G401 (cell line): ENCODE measurements at places on chromosomes 7 and 10. TPM values are rescaled to one million over a fixed set of nuclear protein-coding genes. Genes with fewer than 3 reads are reported as not detected.

- no peak for DNase-seq
Measured at GRCh38 chr7:139647814-139648390, 124.4 kb downstream of the CLEC2L start.

DNA sequence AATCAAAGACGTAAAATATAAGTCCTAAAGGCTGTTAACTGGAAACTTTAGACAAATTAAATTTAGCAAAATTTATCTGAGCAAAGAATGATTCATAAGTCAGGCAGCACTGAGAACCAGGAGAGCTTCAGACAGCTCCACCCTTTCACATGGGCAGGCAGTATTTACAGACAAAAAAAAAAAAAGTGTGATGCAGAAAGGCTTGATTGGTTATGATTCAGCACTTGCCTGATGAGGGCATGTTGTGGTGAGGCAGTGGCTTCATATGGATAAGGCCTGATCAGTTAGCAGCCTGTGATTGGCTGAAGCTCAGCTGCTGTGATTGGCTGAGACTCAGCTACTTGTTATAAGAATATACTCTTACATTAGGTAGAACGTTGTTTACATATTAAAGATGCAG, 495.4 kb upstream of the POM121L12 start:
- DNase-seq: no peak

- DNase-seq: peak; percentile 65
Measured at GRCh38 chr10:43137717-43138020, 576 bp upstream of the CSGALNACT2 start.

- DNase-seq: no peak
Measured at GRCh38 chr7:137545059-137545716, 201.7 kb upstream of the PTN start.

DNA sequence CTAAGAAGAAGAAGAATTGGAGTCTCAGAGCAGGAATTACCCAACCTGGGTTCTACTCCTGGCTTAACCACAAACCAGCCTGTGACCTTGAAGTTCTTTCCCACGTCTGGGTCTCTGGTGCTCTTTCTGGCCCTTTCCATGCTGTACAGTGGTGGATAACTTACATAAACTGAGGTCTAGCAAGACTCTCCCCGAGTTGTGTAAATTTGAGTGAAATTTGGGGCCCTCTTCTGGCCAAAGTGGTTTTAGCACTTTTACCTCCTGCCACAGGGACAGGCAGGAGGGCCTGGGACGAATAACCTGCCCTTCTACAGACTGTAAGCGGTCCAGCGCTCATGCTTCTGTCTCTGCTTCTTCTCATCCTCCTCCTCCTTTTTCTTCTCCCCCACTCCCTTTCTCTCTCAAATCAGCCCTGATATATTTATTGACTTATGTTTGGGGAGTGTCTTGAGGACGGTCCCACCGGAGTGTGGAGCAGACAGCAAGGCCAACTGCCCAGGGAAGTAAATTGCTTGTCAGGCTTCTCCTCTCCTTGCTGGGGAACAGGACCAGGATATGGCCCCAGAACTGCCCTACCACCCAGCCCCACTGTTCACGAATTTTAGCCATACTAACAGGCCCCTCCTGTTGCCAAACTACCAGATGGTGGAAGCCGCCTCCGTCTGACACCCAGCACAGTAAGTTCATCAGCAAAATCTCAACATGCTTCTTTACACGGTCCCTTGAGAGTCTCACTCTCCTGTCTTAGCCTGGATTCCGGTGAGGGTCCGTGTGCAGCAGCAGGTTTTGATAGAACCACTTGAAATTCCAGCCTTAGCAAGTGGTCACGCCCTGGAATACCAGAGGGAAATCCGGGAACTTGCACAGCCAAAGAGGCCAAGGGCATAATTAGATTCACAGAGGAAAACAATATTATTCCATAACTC, 4.0 kb upstream of the SH3PXD2A start:
- peak; percentile 93 for DNase-seq

DNA sequence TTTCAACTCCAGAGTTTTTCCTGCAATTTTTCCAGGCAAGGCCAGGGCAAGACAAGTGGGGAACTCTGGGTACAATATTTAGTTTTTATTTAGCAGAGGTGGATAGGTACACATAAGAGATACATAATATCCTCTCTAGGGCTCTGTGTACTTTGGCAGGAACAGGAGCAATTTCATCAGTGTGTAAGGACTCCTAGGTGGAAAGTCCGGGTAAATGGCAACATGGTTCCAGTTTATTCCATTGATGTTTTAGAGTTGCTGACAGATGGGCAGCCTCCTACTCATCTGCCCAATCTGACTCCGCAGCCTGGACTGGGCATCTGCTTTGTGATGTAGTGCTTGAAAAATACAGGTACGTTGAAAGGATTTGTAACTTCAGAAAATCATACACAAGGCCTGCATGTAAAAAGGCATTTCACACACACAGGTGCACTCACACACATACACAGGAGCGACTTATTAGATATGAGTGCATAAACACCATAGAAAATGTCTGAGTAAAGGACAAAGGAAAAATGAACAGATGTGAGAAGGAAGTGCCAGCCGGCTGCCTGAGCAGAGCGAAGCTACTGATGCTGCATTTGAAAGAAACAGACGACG, 5.7 kb downstream of the PON1 start:
- no peak for DNase-seq

- no peak for DNase-seq
Measured at GRCh38 chr7:148962440-148962822, 65.9 kb downstream of the PDIA4 start.

DNA sequence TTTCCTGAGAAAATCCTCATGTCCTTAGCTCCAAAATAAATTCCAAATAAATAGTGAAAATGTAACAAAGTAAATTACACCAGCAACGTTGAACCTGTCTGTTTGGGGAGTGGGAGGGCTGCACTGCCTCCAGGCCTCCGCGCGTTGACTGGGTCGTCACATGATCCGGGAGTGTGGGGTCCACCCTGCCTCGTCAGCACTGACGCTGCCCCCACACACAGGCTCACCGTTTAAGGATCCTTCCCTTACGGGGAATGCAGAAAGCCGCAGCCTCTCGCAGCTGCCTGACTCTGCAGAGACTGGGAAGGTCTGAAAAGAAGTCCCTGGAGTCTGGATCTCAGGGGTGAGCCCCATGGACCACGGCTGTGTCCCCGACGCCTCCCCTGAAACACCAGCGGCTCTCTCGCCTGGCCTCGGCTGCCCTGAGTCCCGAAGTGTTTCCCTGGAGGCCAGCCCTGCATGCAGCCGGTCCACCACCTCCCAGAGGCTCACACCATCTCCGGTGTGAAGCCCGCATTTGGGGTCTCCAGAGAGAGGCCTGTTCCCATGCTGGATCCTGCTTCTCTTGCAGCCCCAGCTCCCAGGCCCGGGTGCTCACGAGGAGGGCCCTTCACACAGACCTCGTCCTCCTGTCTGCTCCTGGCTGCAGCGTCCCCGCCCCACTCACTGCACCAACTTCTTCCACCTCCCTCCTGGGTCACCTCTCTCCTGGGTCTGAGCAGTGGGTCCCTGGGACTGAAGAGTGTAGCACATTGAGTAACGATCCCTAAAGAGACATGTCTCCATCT, 49.5 kb upstream of the ADGRA1 start:
- no peak for DNase-seq

DNA sequence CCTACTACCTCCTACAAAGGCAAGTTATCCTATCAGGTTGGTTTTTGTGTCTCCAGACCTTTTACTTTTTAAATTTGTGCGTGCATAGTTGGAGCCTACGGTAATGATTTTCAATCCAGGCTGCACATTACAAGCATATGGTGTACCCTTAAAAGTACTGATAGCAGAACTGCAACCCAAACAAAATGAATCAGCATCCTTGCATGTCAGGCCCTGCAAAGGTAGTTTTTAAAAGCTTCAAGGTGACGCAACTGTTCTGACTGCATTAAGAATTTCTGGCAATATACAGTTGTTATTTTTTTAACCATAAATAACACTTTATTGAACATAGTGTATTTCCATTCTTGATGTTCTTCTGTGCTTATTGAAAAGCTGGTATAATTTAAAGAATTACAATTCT, 28.9 kb downstream of the GNAT3 start:
- no peak for DNase-seq

- no peak for DNase-seq
Measured at GRCh38 chr10:188546-188945, 53.3 kb downstream of the ZMYND11 start.

- no peak for DNase-seq
Measured at GRCh38 chr7:45112648-45113047, 1.2 kb upstream of the TBRG4 start.

DNA sequence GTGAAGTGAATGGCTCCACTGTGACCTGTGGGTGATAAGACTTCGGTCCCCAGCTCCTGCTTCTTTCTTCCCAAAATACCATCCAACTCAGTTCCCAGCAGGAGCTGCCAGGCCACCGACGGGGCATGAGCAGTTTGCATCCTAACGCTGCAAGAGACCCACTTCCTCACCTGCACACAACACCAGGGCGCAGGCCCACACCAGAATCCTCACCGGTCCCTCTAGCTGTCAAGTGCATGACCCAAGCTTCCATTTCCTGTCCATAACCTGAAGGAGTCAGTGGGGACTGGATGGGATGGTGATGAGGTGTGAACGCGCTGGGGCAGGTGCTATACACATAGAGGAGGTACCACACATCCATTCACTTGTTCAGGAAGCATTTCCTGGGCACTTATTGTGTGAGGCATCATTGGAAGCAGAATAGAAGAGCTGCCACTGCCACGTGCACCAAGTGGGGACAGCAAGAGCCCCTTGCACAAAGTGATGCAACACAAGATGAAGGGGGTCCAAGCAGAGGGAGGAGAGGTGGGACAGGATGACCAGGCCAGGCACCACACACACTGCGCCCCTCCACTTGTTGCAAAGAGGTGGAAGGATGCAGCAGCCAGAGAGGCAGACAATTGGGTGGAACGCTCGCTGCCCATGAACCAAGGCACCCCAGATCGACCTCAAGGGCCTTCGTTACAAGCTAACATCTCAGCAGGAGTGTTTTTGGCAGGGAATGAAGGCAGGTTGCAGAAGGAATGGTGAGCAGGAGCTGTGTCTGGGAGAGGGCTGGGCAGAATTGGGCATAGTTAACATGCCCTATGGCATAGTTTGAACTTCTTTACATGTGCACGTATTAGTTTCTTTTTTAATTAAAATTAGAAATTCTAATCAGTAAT, 605.8 kb upstream of the MGMT start:
- no peak for DNase-seq

- no peak for DNase-seq
Measured at GRCh38 chr7:30301751-30302150, 17.4 kb downstream of the ZNRF2 start.

DNA sequence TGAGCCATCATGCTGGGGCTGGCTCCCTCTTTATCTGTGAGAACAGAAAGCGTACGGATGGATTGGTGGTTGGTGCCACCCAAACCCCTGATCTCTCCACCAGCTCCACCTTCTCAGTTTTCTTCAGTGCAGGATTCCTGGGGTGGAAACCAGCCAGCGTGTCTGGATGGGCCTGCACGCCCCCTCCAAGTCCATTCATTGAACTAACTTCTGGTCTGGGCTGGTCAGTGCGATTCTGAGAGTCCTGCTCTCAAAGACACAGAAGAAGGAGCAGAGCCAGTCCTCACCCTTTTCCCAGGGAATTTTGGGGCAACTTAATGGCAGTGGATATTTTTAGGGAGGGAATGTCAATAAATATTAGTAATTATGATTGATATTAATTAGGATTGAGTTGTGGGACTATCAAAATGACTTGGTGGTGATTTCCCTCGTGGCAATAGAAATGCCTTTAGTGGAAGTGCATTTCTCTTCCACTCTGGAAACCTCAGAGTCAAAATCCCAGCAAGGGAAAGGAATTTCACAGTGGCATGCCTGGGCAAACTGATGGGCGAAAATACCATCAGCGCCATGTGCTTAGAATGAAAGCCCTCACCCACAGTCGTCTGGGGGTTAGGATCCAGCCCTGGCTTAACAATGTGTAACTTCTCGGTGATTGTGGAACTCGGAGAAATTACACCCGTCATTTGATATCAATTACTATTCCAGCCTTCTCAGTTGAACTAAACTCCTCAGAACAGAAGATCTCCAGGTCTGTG, 69.3 kb upstream of the EEPD1 start:
- DNase-seq: no peak

DNA sequence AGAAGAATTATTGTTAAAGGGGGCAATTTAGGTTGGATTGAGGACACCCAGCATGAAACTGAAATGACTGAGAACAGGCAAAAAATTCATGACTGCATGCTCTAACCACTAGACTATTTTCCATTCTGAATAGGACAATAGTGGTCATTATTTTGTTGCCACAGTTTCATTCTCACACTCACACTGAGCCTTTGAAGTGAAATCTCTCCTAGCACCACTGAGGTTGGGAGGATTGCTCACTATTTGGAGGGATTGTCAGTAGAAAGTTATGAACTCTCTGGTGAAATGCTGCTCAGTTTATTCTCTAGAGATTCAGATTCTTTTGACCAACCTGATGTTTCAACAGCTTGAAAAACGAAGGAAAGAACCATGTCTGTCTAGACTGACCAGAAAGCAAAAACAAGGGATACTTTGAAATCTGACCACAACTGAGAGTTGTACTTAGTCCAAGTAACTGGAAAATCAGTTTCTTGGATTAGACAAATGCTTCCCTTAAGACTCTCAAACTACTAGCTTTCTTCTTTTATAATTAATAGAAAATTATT, 191.2 kb downstream of the DYNC1I1 start:
- DNase-seq: no peak

GRCh38 chr10:73871295-73872189, 2.8 kb downstream of the CAMK2G start:
- no peak for DNase-seq

DNA sequence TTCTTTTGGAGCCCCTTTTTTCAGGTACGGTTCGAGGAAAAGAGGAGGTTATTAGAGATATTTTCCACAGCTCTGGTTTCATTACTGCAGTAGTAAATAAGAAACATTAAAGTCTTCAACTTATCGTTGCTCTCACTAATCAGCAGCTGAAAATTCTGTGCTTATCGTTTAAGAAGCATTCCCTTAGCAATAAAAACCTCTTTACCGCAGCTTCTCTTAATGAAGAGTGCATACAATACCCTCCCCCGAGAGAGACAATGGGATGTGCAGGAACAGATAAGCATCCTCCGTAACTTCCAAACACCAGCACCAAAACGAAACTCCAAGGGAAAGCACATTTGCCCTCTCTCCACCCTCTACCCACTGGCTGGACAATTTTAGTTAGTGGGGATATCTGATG, 384.5 kb downstream of the NEBL start:
- DNase-seq: no peak

DNA sequence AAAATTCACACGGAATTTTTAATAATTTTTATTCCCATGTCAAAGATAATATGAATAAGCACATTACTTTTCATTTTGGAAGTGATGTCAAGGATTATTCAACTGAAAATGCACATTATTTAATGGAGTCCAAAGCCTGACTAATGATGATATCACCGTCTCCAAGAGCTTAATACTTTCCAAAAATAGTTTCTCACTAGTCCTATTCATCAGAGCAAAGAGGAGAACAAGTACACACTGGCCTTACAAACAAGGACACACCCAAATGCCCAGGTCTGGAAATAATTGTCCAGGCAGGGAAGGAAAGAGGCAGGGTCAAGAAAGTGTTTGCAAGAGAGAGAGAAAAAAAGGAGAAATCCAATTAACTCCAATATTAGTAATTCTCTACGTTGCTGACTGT, 216.8 kb upstream of the CCDC6 start:
- no peak for DNase-seq

The NKX2-3 gene
- not detected in 2 replicates for total RNA-seq

The CPXM2 gene
- total RNA-seq: not detected in 2 replicates

The IL2RA gene
- total RNA-seq: not detected in 2 replicates

The THNSL1 gene
- 6.4 TPM in 2 replicates for total RNA-seq

The EZH2 gene
- total RNA-seq: 33.4 and 37.5 TPM in 2 replicates

The GGCT gene
- total RNA-seq: 59.2 and 89.5 TPM in 2 replicates

The FAM171A1 gene
- total RNA-seq: 2.6 TPM in 2 replicates
